Cardiac muscle cell (in vitro differentiated cells and primary cell): ENCODE measurements at places on chromosomes 4 and X. TPM values are rescaled to one million over a fixed set of nuclear protein-coding genes. Genes with fewer than 3 reads are reported as not detected.
A peak's percentile ranks its signal among the peaks of the same experiment; 100 is the strongest.

The TMEM128 gene
- 15.2 and 20.0 TPM in 2 replicates for total RNA-seq

The DMRTC1 gene
- total RNA-seq = 0.46 TPM in 1 of 2 replicates, not detected in the other

The MAGED1 gene
- total RNA-seq = 319 and 383 TPM in 2 replicates

The STK32B gene
- not detected in 2 replicates for total RNA-seq

The KDR gene
- total RNA-seq = 67.8 and 102 TPM in 2 replicates

The IL2 gene
- not detected in 2 replicates for total RNA-seq

The KCNE5 gene
- total RNA-seq = 0.92 and 0.99 TPM in 2 replicates

The XAGE1A gene
- total RNA-seq = not detected in 2 replicates

The EMD gene
- 56.9 and 66.2 TPM in 2 replicates for total RNA-seq

The PPP4R3C gene
- total RNA-seq = not detected in 2 replicates

The KLHL34 gene
- not detected in 2 replicates for total RNA-seq

The RASSF6 gene
- not detected in 2 replicates for total RNA-seq

GRCh38 chr4:158859661-158860060 is 90.8 kb downstream of the FNIP2 start:
- no peaks in the 10 kb centered on the region for H3K4me1 ChIP-seq
- H3K4me3 ChIP-seq = no peak overlapping the region
- no peaks in the 10 kb centered on the region for H3K27me3 ChIP-seq

DNA sequence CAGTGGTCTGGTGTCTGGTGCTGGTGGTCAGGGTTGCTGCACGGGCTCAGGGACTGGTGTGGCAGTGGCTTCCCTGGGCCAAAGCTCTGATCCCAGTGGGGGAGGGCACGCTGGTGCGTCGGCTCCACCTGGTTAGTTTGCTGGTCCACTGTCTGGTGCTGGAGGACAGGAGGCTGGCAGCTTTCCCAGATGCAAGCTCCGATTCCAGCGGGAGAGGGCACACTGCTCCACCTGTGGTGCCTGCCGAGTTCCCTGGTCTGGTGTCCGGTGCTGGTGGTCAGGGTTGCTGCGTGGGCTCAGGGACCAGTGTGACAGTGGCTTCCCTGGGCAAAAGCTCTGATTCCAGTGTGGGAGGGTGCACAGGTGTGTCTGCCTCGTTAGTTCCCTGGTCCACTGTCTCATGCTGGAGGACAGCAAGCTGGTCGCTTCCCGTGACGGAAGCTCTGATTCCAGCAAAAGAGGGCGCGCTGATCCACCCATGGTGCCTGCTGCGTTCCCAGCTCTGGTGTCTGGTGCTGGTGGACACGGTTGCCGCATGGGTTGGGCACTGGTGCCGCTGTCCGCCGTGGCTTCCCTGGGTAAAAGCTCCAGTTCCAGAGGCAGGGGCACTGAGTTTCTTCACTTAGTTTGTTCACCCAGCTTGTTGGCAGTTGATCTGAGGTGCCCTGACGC is 5.8 kb downstream of the VMA21 start:
- H3K4me1 ChIP-seq = peaks cover 10% of the 10 kb centered on the region
- H3K4me3 ChIP-seq = no peak overlapping the region
- H3K27me3 ChIP-seq = no peaks in the 10 kb centered on the region
- H3K27ac ChIP-seq = no peak overlapping the region
- H3K36me3 ChIP-seq = no peaks in the 10 kb centered on the region
- no peak for DNase-seq

GRCh38 chr4:172040766-172041165 is 227.6 kb downstream of the GALNTL6 start:
- H3K27me3 ChIP-seq = no peaks in the 10 kb centered on the region
- H3K4me1 ChIP-seq = peaks cover 11% of the 10 kb centered on the region
- no peak for DNase-seq
- no peak overlapping the region for H3K27ac ChIP-seq

GRCh38 chr4:49058306-49058705 is 72.2 kb downstream of the CWH43 start:
- H3K36me3 ChIP-seq = no peaks in the 10 kb centered on the region
- no peaks in the 10 kb centered on the region for H3K4me1 ChIP-seq
- H3K27me3 ChIP-seq = no peaks in the 10 kb centered on the region
- no peak for DNase-seq
- no peak overlapping the region for H3K27ac ChIP-seq

GRCh38 chr4:159134429-159134828 is 31.6 kb downstream of the RAPGEF2 start:
- H3K27ac ChIP-seq = no peak overlapping the region
- H3K36me3 ChIP-seq = no peaks in the 10 kb centered on the region
- no peak overlapping the region for H3K4me3 ChIP-seq

DNA sequence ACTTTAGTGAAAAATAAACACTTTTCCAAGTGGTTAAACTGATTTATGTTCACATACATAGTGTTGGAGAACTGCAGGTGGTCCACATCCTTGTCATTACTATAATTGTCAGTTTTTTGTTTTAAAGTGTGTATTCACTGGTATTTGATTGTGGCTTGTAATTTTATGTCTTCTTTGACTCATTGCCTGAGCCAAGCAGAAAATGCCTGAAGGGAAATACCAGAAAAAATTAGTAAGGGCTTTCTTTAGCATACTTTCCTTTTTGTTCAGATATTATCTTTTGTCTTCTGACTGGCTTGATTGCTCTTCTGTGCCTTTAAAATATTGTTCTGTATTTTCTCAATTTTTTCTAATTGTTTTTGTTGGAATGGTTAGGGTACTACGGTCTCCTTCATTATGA is 981.3 kb downstream of the C4orf33 start:
- H3K36me3 ChIP-seq = no peaks in the 10 kb centered on the region
- H3K27ac ChIP-seq = no peak overlapping the region
- H3K4me1 ChIP-seq = no peaks in the 10 kb centered on the region
- DNase-seq = no peak
- no peaks in the 10 kb centered on the region for H3K27me3 ChIP-seq
- no peak overlapping the region for H3K4me3 ChIP-seq

- peaks cover 12% of the 10 kb centered on the region for H3K4me1 ChIP-seq
- DNase-seq = peak; percentile 68
- H3K36me3 ChIP-seq = no peaks in the 10 kb centered on the region
- no peaks in the 10 kb centered on the region for H3K27me3 ChIP-seq
Measured at GRCh38 chr4:114384629-114385028, 214.0 kb upstream of the UGT8 start.

DNA sequence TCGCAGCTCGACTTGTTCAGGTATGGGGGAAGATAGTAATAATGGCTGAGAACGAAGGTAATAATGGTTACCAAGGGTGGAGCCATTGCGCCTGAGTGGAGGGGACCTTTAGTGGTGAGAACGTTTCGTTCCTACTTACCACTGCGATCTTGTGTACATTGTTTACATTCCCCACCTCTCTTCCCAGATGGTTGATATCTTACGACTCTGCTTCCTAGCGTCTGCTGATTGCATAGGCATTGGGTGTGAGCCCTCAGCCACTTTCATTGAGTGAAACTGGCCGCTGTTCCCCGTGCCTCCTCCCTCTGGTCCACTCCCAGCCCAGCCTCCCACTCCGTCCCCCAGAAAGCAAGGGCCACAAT is 850 bp downstream of the IGBP1 start:
- H3K4me3 ChIP-seq = peak overlapping the region; percentile 72
- no peaks in the 10 kb centered on the region for H3K4me1 ChIP-seq
- H3K36me3 ChIP-seq = peaks cover 5% of the 10 kb centered on the region
- H3K27ac ChIP-seq = peak overlapping the region; percentile 87
- peak; percentile 19 for DNase-seq

DNA sequence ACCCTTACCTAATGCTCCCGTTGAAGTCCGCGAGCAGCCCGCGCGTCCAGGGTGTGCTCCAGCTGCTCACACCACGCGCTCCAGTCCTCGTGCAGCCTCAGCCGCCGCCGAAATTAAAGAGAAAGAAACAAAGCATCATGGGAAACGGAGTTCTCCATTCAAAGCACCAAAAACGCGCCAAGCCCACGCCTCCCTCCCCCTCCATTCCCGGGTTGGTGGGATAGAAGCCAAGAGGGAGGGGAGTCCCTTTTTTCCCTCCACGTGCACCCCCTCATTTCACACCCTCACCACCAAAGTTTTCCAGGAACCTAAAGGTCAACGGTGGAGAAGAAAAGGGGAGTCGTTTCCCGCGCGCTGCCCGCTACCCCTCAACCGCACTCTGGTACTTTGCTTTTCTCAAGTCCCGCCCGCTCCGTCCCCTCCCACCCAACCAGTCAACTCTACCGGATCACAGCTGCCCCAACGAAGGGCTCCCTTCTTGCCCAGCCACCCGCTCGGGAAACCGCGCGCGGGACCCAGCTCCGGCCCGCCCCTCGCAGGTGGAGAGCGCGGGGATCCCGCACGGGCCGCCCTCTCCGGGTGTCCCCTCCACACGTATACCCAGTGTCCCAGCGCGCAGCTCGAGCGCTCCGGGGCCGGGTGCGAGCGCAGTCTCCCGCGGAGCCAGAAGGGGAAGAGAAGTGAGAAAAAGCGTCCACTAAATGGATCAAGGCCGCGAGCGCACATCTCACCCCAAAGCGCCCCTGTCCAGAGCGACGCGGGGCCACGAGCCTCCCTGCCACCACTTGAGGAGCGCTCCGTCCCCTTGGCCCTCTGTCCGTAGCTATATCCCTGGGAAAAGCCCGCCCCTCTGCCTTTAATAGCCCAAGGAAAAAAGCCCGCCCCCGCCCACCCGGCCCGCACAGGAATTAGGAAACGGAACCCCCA is 65.1 kb upstream of the CCDC160 start:
- H3K4me1 ChIP-seq = peaks cover 26% of the 10 kb centered on the region
- peak overlapping the region; percentile 81 for H3K27ac ChIP-seq
- peak overlapping the region; percentile 70 for H3K4me3 ChIP-seq
- no peaks in the 10 kb centered on the region for H3K27me3 ChIP-seq

DNA sequence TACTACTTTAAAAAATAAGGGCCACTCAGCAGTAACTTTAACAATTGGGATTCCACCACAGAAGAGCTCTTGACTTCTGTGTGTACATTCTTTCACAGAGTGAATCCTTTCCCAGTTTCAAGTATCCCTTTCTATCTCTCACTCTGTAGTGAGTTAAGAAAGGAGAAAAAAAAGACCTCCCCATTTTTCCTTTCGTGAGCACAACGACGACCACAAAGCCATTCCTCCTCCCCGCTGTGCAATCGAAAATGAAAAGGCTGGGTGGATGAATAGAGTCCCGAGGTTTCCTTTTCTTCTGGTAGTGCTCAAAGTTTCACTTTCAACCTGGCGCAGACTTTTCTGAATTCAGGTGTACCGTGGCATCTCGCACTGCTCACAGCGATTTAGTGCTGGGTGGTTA is 58.0 kb downstream of the TAB3 start:
- no peak overlapping the region for H3K27ac ChIP-seq
- no peaks in the 10 kb centered on the region for H3K4me1 ChIP-seq
- H3K4me3 ChIP-seq = no peak overlapping the region
- no peaks in the 10 kb centered on the region for H3K27me3 ChIP-seq
- no peak for DNase-seq

DNA sequence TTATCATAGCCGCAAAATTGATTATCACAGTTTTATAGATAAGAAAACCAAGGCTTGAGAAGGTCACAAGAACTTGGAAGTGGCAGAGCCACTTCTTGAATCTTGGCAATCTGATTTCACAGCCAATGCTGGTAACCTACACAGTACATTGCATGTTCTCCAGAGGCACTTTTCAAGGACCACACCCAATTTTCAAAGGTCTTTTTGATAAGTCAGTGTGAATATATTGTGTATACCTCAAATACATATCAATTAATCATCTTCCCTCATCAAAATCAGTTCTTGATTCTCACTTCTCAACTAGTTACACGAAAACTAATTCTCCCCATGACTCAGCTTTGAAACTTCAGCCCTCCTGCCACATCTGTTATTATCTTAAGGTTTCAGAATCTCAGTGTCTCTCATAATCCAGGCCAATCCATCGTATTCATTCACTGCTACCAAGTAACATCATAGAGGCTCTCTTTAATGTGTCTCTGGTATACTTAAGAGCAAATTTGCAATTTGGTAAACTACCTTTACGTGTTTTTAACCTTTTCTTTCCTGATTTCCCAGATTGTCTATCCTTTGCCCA is 16.8 kb downstream of the CAMK2D start:
- no peaks in the 10 kb centered on the region for H3K27me3 ChIP-seq
- no peak for DNase-seq
- H3K27ac ChIP-seq = no peak overlapping the region
- no peak overlapping the region for H3K4me3 ChIP-seq
- H3K36me3 ChIP-seq = no peaks in the 10 kb centered on the region

DNA sequence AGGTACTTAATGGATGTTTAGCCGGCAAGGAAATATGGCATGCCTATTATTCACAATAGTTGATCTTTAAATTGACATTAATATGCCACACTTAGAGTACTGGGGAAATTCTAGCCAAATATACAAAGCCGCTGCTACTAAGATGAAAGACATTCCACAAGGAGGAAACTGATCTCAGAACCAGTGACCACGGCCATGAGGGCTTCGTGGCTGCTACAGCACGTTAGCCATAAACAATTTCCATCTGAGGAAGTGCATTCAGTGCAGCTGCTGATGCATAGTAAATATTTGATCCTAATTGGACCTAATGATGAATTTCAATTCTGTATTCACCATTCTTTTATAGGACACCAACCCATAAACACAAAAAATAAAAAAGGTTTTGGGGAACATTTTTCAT is 59.1 kb downstream of the SORBS2 start:
- no peaks in the 10 kb centered on the region for H3K36me3 ChIP-seq
- no peak for DNase-seq
- no peaks in the 10 kb centered on the region for H3K27me3 ChIP-seq
- H3K4me3 ChIP-seq = no peak overlapping the region
- peaks cover 19% of the 10 kb centered on the region for H3K4me1 ChIP-seq

GRCh38 chr4:100960232-100960631 is 387.1 kb downstream of the PPP3CA start:
- no peaks in the 10 kb centered on the region for H3K4me1 ChIP-seq
- H3K4me3 ChIP-seq = no peak overlapping the region
- H3K27me3 ChIP-seq = no peaks in the 10 kb centered on the region

- H3K4me3 ChIP-seq = no peak overlapping the region
- no peak for DNase-seq
Measured at GRCh38 chr4:164824581-164824980, 52.4 kb upstream of the APELA start.

DNA sequence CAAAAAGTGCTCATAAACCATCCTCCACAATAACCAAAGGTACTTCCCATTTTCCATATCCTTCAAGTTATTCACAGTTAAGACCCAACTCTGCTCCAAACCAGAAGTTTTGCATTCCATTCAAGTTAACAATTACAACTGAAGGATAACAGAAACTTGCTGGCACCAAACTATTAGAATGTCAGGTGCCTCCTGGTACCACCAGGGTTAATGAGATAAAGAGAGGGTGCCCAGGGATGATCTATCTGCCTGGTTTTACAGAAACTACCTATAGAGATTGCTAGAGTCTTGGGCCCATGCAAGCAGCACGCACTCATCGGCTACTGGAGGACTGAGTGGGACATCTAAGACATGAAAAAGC is 114.6 kb downstream of the RBM47 start:
- peak; percentile 13 for DNase-seq
- no peak overlapping the region for H3K27ac ChIP-seq
- H3K4me3 ChIP-seq = no peak overlapping the region
- no peaks in the 10 kb centered on the region for H3K27me3 ChIP-seq
- no peaks in the 10 kb centered on the region for H3K36me3 ChIP-seq
- no peaks in the 10 kb centered on the region for H3K4me1 ChIP-seq
